ENCODE measurements at places on chromosomes 3 and 15.

GRCh38 chr3:13877911-13878280 lies 2.0 kb downstream of the WNT7A start:
- no peak for DNase-seq

- DNase-seq = peak; percentile 24
Observed at GRCh38 chr3:127589600-127590281, 792 bp downstream of the TPRA1 start.

- DNase-seq = no peak
Observed at GRCh38 chr15:38150794-38151193, 101.8 kb upstream of the SPRED1 start.

- DNase-seq = no peak
Observed at GRCh38 chr3:14803101-14803980, 15.4 kb upstream of the FGD5 start.

DNA sequence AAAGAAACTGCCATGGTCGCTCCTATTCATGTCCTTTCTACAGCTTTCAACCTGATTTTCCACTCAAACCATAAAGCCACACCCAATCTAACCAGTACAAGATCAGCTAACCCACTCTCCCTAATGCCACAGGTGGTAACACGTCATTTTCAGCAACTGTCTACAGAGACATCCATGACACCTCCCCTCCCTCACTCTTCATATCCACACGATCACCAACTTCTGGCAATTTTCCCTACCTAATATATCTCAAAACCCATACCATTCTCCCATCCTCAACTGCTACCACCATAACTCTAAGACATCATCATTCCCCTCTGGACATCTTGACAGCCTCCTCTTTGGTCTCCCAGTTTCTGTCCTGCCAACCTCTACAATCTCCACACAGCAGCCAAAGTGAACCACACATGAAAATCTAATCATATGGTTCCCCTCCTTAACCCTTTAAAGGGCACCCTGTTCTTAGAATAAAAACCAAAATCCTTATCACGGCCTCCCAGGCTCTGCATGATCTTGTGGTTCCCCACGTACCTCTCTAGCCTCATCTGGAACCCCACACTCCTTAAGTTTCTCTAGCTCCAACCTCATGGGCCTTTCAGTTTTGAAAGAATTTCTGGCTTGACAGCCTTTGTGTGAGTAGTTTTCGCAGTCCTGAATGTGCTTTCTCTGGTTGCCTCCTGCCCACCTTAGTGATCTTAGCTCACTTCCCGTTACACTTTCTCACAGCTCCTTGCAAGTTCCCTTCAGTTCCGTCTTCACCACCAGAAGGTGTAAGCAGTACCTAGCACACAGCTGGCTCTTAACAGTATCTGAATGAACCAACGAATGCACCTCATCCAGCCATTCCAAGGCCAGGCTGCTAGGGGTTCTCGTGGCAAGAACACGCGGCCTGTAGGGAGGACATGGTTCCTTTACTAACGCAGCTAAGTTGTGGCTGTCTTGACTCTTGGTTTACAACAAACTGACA lies 33.4 kb downstream of the SPINK8 start:
- peak; percentile 34 for DNase-seq

- DNase-seq = no peak
Observed at GRCh38 chr3:111669926-111670630, 74.9 kb upstream of the ZBED2 start.

- DNase-seq = no peak
Observed at GRCh38 chr3:167740961-167741587, 5.6 kb downstream of the SERPINI1 start.

GRCh38 chr3:25910997-25911396 lies 121.1 kb downstream of the OXSM start:
- peak; percentile 61 for DNase-seq

Data from activated naive CD4-positive, alpha-beta T cell treated with anti-CD3 and anti-CD28 coated beads, Interleukin-2, amount 50 U/mL, for 72 hours (primary cell).